Femur (tissue), 1 donor: ENCODE measurements at places on chromosomes 4 and X.
A peak's percentile ranks its signal among the peaks of the same experiment; 100 is the strongest.

GRCh38 chrX:10395179-10395578 lies 225.2 kb downstream of the MID1 start:
- DNase-seq, result no peak

DNA sequence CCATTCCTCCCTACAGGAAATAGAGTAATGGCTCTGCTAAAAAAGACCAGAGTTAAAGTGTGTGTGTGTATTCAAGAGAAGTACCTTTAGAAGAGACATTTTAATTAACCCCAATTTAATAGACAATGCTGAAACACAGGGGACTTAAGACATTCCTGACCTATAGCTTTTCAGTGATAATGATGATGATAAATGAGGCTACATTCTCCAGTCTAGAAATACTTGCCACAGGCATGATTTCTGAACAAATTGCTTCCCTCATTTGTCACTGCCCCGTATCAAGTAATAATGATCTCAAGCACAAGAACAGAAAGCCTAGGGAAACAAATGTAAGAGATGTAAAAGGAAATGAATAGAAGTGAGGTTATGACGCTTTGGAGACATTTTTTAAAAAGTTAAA lies 117.1 kb downstream of the UNC5C start:
- DNase-seq, result no peak

GRCh38 chrX:72040506-72040905 lies 91.2 kb downstream of the RTL5 start:
- peak; percentile 22 for DNase-seq

DNA sequence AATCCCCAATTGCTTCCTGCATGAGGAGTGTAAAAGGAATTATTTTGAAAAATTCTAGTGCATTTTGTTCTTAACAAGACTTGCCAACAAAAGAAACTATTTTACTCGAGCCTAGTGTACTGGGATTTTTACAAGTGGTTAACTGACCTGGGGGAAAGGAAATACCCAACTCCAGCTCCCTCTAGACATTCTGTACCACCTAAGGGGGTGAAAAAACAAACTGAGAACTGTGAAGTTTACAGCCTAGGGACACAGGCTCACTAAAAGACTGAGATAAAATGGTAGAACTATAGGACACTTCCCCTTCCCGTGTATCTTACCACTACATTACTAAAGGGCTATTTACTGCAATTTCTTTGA lies 2.6 kb upstream of the ADH5 start:
- DNase-seq, result no peak

DNA sequence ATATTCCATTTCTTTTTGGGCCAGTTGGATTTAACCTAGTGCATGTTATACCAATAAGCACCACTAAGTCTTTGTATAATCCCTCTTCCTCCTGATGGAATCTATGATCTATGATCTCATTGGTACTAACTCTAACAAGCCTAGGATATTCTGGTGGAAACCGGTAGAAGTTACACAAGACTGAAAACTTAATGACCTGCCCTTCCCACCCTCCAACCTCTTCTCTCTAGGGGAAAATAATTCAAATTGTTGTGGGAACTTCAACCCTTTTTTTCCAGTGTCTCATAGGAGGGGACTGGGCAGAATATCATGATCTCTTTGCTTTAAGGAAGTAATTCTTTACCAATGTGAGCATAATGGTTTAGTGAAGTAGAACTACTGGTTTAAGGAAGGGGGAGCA lies 289.5 kb upstream of the BOD1L1 start:
- DNase-seq, result no peak

DNA sequence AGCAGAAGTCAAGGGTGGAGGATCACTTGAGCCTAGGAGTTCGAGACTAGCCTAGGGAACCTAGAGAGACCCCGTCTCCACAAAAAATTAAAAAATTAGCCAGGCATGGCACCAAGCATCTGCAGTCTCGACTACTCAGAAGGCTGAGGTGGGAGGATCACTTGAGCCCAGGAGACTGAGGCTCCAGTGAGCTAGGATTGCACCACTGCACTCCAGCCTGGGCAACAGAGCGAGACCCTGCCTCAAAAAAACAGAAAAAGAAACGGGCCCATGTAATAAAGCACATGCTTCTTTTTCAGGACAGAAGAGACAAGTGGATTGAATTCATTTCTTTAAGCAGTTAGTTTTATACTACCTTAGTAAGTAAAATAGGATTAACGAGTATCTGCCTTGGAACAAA lies 42.0 kb downstream of the ELOVL6 start:
- no peak for DNase-seq
